ENCODE measurements at places on chromosomes 16 and 17. TPM values are rescaled to one million over a fixed set of nuclear protein-coding genes. Genes with fewer than 3 reads are reported as not detected.

DNA sequence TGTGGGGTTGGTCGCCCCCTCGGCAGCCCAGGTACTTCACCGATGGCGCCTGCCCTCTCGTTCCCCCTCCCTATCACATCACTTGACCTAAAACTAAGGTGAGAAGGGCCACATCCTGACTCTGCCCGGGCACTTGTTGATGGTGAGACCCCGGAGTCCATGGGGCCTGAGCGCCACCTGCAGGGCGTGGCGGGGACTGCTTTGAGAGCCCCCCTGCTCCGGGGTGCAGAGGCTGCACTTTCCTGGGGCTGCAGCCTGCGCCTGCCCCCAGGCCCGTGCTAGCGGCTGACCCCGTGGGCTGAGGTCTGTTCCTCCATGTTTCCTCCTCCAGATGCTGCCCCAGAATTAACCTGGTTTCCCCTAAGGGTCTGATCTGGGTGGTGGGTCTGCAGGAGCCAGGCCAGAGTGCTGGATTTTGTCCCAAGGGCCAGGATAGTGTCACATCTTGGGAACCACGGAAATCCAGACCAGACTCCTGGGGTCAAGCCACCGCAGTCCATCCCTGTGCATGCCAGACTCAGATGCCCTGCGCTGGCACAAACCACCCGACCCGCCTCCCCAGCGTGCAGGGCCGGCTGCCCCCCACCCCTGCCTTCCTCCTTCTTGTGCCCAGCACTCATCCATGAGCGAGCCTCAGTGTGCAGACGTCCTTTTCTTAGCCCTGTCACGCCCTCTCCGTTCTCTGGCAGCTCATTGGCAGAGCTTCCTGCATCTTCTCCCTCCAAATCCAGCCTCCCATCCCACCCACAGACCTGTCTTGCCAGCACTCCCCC is 2.7 kb downstream of the NDUFAF8 start:
- DNase-seq = no peak

The PIGS gene
- 43.0 TPM for total RNA-seq

DNA sequence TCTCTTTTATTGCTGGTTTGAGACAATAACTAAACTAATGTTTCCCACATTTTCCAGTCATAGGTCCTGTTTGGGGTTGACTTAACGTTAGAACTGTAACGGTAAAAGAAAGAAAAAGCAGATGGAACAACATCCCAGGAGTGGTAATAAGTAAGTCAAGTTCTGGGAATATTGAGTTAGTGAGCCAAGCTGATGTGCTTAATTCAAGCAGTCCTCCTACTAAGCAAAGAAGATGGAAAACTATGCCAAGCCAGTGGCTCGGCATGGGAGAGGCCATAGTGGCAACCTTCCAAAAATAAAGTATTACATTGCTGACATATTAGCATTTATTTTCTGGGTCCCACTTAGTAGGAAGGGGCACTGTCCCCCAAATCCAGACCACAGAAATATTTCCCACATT is 161.7 kb upstream of the CDH5 start:
- DNase-seq = no peak

DNA sequence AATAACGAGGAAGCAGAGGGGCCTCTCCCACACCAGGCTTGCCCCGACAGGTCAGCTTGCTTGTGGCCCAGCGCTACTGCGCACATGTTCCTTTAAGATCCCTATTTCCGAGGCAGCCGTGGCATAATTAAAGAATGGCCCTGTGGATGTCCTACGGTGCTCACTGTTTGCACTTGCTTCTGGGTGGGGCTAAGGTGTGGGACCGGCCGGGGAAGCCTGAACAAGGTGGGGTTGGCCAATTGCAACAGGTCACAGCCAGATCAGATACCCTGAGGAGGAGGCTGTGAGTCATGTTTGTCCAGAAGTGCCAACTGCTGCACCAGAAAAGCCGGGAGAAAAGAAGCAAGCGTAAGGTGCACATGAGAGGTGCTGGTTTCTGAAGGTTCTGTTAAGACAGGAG is 158.5 kb upstream of the CACNG5 start:
- peak; percentile 88 for DNase-seq

The FOXN1 gene
- 0.35 TPM for total RNA-seq

- no peak for DNase-seq
These were observed 150.0 kb downstream of the SDK2 start for GRCh38 chr17:73493956-73494926.
